NCI-H510A (cell line): ENCODE measurements at places on chromosomes 7 and 10.

GRCh38 chr10:84902553-84902952, 574.2 kb downstream of the CCSER2 start:
- DNase-seq, result no peak

- DNase-seq, result no peak
Observed at GRCh38 chr7:106736508-106737201, 75.7 kb upstream of the CCDC71L start.

- DNase-seq, result no peak
Observed at GRCh38 chr10:3699916-3700315, 85.1 kb downstream of the KLF6 start.

DNA sequence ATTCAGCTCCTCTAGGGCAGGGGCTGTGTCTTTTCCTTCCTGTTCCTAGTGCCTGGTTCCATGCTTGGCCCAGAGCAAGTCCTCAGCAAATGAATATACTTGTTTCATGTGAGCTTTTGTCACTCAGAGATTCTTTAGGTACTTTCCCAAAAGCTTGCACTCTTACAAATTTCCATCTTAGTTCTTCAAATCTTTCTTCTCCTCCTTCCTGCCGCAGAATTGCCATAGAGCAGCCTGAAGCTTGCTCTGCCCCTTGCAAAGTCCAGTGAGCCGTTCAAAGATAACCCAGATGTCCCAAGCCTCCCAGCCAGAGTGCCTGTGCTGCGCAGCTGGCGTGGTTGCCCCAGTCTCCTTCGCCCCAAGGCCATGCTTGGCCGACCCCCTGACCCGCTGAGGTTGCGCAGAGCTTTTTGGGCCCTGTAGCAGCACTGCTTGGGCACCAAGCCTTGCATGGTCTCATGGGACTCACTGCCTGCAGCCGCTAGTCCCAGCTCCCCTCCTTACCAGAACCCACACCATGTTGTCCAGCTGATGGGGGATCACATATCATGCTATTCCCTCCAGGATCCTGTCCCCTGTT, 20.7 kb downstream of the CHST3 start:
- no peak for DNase-seq

DNA sequence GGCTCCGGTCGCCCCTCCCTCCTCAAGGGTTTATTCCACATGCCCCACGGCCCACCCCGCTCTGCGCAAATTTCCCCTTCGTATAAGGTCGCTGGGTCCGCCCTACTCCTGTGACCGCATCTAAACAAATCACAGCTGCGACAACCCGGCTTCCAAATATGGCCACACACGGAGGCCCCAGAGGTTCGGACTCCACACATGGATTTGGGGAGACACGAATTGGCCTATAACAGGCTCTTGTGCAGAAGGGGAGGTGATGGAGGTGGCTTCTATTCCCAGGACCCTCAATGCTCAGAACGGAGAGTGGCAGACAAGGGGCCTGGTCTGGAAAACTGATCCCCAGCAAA, 90.1 kb downstream of the FOXL3 start:
- no peak for DNase-seq

DNA sequence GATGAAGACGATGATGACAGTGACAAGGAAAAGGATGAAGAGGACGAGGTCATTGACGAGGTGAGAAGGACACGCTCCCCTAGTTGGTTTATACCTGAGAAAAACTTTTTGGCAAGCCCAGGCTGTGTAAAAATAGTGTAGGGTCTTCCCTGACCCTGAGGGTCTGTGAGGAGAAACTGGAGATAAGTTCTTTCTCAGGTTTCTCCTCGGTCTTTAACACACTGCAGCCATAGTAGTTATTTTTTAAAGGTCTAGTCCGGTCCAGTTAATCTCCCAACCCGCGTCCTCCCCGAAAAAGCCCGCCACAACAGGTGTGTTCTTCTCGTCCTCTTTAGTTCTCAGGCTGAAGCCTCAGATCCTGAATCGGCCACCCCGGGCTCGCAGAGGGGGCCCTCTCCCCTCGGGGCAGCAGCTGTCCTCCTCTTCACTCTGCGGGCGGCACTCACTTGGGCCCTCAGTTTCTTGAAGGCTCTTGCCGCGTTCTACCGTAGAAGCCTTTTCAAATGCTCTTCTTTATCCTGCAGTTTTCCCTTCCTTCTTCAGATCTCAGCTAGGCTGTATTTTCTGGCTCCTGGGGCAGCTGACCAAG, 411 bp downstream of the BCCIP start:
- DNase-seq, result no peak

DNA sequence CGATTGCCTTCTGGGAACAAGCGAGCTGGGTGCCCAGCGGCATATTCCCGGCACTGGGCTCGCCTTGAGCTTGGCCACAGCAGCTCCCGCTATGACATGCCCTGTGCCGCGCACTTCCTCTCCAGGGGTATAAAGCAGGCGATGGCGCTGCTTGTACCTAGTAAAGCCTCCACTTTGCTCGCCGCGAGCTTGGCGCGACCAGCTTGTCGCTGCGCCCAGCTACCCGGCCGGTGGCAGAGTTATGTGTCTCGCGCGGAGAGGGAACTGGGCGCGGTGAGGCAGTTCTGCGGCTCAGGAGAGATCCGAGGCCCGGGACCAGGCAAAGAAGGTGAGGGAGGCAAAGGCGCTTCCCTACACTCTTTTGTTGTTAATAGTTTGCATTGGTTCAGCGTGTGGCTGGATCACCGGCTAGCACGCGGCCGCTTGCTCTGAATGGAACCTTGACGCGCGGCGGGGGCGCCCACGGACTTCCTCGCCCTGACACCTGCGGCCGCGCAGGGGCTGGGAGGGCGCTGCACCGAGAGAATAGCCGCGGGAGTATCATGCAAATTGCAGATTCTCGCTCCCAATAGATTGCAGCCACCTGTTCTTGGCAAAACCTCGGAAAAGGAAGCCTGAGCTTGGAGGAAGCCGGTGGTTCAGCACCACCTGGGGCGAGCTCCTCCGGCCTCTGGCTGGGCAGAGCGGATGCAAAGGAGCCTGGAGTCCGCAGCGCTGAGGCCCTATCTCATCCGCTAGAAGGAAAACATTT, 3.0 kb upstream of the BUB3 start:
- no peak for DNase-seq

GRCh38 chr10:23917251-23917840, 291.6 kb upstream of the KIAA1217 start:
- no peak for DNase-seq

DNA sequence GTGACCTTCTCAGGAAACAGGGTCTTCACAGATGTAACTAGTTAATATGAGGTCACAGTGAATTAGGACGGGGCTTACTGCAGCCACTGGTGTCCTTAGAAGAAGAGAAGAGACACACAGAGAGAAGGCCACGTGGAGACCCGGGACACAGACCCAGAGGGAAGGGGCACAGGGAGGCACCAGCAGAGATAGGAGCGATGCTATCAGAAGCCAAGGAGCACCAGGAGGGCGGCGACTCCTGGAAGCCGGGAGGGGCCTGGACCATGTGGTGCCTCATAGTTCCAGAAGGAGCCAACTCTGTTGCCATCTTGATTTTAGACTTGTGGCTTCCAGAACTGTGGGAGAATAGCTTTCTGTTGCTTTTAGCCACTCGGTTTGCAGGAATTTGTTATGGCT, 505.9 kb downstream of the TCERG1L start:
- DNase-seq, result no peak

DNA sequence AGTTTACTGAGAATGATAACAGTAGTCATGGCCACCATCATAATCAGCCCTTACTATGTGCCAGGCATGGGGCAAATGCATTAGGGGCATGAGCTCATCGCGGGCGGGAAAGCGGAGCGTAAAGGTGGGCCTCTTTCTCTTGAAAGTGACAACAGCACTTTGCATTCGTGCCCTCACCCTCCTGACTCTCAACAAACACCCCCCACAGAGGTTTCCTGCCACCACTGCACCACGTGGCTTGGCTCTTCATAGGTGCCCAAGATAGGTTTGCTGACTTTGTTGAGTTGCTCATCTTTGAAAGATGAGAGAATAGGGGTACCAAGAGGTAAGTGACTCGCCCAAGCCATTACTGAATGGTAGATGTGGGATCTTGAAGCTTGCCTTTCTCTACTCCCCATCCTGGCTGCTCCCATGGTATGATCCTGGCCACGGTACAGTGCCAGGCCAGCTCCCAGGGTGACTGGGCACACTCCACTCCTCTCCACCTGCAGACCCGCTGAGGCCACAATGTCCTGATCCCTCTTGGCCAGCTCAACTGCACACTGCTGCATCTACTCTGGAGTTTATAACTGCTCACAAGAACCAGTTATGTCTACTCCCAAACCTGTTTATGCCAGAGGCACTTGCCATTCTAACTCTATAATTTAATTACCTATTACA, 26.0 kb downstream of the SLIT1 start:
- no peak for DNase-seq

- no peak for DNase-seq
Observed at GRCh38 chr7:69682518-69682917, 84.2 kb downstream of the AUTS2 start.

DNA sequence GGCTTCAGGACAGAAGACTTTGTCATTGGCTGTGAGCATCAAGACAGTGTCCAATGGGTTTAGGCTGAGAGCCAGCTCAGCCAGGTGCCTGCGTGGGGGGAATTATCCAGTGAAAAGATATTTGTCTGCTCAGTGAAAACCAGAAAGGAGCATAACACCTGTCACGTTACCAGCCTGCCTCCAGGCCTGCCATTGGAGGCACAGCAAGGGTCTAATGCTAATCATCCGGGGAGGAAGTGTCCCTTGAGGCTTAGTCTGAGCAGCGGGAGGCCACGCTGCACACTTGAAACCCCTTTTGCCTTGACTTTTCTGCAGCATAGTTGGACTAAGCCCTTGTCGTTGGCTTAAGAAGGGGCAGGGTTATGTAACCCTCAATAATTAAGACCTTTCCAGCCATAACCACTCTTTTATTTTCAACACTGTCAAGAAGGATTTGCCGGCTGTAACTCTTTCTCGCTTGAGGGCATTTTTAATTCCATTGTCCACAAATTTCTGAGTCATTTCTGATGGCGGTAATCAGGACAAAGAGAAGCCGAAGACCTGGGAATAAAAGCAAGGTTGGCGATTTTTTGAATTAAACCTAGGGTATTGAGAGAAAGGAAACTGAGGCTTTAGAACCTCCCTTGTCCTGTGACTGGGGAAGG, 639.6 kb upstream of the FOXK1 start:
- DNase-seq, result no peak

DNA sequence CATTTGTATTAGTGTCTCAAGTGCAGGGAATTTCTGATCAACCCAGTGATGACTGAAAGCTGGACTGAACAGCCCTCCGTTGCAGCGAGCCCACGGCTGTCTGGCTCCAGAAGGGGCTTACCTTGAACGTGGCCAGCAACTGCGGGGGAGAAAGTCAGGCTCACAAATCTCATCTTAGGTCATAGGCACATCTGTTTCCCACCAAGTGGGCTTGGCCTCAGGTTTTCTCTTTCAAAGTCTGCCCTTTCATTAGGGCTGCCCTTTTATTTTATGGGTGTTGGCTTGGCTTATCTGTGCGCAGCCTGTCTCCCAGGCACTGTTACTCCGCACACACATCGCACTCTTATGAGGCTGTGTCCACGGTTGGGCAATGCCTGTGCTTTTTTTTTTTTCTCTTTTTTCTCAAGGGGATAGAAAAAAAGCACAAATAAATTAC, 178.0 kb downstream of the JCAD start:
- no peak for DNase-seq

DNA sequence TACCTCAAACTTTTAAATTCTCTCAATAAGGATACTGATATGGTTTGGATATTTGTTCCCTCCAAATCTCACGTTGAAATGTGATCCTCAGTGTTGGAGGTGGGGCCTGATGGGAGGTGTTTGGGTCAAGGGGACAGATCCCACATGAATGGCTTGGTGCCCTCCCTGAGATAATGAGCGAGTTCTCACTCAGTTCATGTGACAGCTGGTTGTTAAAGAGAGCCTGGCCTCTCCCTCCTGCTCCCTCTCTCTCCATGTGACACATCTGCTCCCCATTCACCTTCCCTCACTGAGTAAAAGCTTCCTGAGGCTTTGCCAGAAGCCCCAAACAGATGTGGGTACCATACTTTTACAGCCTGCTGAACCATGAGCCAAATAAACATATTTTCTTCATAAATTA, 19.2 kb downstream of the ABCB4 start:
- no peak for DNase-seq

- no peak for DNase-seq
Observed at GRCh38 chr10:8417631-8418030, 363.1 kb downstream of the GATA3 start.

GRCh38 chr7:20491284-20491683, 124.2 kb upstream of the ABCB5 start:
- DNase-seq, result no peak

GRCh38 chr7:52547308-52547910, 488.0 kb upstream of the POM121L12 start:
- DNase-seq, result no peak

- no peak for DNase-seq
Observed at GRCh38 chr10:122116331-122116730, 127.4 kb downstream of the TACC2 start.

DNA sequence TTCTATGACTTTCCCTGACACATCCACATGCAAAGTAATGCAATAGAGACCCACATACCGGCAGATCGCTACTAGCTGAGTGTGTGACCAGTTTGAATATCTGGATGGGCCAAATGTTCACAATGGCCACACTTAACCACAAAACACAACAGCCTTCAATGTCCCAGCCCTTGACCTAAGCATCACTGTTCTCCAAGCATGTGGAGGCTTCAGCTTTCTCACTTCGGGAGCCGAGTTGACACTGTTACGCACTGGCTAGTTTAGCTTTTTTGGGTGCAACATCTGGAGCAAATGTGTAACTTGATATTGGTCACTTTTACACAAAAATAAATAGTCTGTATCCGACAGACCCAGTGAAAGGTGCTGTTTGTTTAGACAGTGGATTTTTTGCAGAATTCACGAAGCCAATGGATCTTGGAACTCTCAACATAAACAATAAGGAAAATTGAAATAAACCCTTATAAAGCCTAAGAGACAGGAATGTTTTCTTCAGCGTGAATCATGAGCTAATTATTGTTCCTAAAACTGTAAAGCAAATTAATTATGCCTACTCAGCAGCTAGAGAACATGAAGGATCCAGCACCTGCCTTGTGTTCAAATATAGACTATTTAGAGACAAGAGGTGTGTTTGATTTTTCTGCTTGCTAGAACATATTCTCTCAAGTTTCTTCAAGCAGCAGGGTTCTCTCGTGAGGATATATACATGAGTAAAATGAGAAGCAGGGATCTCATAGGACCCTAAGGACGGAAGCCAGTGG, 117.6 kb upstream of the JCAD start:
- DNase-seq, result no peak

GRCh38 chr7:138981332-138982203, at the start of gene KIAA1549:
Gene KIAA1549, minus strand, starts transcription at chr7:138981389. Its CDS starts 120 bp downstream, at chr7:138981269.
- peak; percentile 34 for DNase-seq

GRCh38 chr10:44260286-44260928, 124.5 kb downstream of the CXCL12 start:
- DNase-seq, result no peak

DNA sequence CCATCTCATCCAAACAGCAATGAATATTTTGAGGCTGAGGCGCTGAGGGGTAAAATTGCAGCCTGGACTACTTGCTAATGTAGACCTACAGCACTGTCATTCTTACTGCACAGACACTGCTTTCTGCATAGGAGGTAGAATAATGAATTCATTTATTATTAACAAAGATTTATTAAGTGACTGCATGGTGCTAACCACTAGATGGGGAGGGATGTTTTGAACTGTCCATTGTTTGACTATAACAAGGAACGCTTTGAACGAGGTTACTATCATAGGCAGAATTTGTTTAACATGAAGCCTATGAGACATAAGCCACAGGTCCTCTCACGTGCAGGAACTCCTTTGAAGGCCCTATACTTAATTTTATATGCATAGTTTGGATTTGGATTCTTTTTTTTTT, 143.8 kb downstream of the CFTR start:
- no peak for DNase-seq
